ENCODE measurements at places on chromosomes 16 and 17.

GRCh38 chr16:75192606-75193264 is 14.2 kb downstream of the CTRB2 start:
- no peak for DNase-seq

- no peak for DNase-seq
Observed at GRCh38 chr16:53282975-53283946, 151.0 kb upstream of the RBL2 start.

DNA sequence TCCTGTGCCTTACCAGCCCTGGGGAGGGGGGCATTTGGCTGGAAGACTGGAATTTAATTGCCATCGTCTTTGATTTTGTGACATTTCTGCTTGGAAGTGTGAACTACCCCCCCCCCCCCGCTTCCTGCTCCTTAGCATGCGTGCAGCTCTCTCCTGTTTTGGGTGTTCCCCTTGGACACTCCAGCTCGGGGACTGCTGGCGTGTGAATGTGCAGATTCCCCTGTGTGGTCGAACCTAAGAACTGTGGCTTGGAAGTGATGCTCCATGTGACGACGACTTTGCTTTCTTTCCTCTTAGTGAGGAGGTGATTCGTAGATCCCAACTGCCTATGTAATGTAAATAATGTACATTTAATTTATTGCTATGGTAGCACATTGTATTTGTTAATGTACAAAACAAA is 26.1 kb downstream of the OR1D5 start:
- DNase-seq, result no peak

DNA sequence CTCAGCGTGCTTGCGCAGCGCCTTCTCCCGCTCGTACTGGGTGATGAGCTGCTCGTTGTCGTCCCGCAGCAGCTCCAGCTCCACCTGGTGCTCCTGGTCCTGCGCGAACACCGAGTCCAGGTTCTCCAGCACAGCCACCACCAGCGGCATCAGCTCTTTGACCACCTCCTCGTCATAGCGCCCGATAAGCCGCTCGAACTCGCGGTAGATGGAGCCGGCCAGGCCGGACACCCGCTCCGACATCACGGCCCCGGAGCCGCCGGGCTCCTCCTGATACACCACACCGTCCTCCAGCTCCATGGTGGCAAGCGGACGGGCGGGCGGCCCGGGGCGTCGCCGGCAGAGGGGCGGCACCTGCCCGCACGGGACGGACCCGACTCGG is 320 bp downstream of the SPAG9 start:
- DNase-seq, result peak; percentile 36

DNA sequence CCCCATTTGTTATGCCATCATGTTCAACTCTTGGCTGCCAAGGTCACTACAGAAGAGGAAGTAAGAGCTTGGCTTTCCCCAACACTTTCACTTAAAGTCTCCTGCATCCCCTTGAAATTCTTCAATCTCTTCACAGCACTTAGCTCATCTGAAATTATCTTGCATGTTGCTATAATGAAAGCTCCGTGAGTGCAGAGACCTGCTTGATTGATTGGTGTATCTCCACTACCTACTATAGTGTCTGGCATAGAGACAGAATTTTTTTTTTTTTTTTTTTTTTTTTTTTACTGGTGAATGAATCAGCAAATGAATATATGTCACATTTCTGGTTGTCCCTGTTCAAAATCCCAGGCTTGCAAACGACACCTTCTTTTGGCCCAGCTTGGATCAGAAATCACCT is 1.9 kb upstream of the SDR42E1 start:
- DNase-seq, result no peak

DNA sequence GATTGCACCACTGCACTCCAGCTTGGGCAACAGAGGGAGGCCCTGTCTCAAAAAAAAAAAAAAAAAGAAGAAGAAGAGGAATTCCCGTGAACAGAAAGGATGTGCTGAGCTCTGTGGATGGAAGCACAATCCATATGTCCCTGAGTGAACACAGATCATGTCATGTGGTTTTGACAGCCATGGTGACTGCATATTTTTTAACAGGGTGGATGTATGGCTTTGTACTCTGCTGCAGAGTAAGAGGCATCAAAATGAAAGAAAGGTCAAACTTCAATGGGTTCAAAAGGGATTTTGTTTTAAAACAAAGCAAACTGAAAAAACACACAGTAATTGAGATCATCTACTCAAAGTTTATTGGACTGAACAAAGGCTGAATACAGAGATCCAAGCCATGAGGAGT is 31.5 kb downstream of the MXRA7 start:
- DNase-seq, result no peak

DNA sequence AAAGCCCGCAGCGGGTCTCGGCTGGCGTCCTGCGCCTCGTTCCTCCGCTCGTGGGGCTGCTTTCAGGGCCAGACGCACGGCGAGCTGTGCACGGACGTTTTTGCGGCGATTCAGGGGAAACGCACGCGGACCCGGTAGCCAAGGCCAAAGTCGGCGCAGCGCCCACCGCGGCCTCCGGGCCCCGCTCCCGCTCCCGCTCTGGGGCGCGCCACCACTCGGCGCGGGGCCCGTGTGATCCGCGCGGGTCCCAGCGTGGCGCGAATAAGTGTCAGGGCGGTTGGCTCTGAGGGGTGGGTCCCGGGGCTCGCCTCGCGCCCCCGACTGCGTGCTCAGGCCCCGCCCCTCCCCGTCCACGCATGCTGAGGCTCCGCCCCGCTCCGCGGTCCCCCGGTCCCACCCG is 694 bp upstream of the TBCD start:
- DNase-seq, result no peak

- no peak for DNase-seq
Observed at GRCh38 chr17:16889088-16889465, 82.8 kb downstream of the TNFRSF13B start.

GRCh38 chr17:10115536-10115932 is 82.9 kb downstream of the GAS7 start:
- no peak for DNase-seq

- no peak for DNase-seq
Observed at GRCh38 chr17:70564006-70564620, 394.8 kb downstream of the KCNJ2 start.

DNA sequence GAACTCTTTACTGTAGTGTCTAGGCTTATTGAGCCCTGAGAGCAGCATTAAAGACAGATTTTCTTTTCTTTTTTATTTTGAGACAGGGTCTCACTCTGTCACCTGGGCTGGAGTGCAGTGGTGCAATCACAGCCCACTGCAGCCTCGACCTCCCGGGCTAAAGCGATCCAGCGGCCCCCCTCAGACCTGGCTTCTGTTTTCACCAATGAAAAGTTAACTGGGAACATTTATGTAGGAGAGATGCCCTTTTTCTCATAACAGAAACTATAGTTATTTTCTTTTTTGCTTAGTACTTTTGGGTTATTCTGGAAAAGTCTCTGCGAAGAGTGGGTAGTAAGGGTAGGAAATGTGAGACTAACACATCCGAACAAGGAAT is 1.5 kb downstream of the MAP1LC3B start:
- no peak for DNase-seq

GRCh38 chr17:74217037-74217730 is 3.8 kb downstream of the TTYH2 start:
- DNase-seq, result no peak

DNA sequence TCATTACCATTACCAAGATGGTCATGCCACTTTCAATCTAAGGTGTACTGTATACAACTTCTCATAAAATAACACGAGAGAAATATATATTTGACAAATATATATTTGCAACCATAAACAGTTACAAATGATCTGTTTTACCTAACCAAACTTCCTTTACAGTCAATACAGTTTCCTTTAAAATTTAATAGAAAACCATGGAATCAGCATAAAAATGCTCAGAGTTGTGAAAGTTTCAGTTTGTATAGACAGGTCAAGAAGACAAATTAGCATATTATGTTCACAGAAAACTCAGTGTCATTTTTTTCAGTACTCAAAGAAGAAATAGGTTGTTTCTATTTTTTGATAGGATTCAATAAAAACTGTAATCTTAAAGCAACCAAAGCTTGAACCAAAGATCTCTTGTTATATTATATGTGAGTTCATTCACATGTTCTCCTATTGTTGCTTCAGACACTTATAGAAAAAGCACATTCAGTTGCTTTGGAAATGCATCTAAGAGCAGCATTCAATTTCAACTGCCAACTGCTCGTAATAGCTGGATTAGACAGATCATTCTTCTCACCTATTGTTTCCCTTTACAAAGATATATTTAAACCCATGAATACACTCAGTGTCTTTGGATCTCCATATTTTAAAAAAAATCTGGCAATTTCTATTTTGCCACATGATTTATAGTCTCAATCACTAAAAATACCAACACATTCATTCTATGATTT is 15.1 kb downstream of the SSH2 start:
- no peak for DNase-seq

GRCh38 chr17:72191921-72192799 is 71.3 kb downstream of the SOX9 start:
- DNase-seq, result no peak

GRCh38 chr16:54547052-54547451 is 260.5 kb upstream of the IRX3 start:
- no peak for DNase-seq

DNA sequence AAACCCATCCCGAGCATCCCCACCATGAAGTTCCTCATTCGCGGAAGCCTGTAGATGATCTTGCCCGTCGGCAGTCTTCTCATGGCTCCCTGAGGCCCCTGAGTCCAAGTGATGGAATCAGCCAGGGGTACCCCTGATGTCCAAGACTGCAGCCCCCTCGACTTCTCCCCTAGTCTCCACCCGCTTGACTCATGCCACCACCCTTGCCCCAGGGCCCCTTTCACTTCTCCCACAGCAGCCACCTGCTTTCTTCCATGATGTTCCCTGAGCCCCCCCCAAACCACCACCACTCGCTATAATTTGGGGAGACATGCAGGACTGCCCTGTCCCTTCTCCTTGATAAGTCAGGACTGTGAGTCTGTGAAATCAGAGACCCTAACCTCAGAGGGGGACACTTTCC is 11.4 kb downstream of the BEAN1 start:
- DNase-seq, result no peak

GRCh38 chr16:24668481-24669061 is 60.9 kb upstream of the TNRC6A start:
- DNase-seq, result no peak

DNA sequence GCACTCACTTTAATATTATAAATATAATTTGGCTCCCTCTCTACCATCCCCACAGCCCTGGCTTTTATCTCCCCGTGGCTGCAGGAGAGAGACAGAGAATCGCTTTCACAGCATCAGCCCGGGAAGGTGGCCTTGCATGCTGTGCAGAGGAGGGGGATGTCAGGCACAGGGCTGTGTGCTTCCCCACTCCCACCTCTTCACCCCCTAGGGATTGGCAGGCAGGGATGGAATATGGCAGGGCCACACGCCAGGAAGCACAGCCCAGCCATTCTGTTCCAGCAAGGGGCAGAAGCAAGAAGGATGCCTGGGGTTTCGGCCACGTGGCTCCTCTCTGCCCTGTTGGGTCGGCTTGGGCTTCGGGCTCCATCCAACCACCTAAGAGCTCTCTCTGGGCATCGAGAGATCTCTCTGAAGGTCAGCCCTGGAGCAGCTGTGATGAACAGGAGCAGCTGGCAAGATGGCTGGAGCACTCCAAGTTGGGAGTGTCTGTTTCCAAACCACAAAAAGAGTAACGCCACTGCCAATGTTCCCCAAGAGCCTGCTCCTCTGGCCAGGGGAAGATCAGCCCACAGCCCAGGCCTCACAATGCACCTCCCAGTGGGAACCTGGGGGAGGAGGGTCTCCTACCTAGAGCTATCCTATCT is 223.2 kb downstream of the C16orf78 start:
- DNase-seq, result no peak

DNA sequence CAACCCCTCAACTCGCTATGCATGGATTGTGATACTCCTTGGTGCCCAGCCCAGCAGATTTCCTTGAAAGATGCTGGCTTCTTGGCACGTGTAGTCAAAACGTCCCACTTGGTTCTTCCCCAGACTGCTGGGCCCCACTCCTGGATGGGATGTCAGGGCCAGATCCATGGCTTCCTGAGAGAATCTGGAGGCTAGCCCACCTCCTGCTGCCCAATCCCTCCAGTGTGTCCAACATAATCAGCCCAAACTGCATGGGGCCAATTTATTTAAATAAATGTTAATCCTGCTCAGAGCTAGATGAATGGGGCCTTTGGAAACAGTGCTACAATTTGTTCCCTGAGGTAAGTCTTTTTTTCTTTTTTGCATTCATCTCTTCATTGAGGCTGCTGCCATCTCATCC is 49.4 kb downstream of the WSB1 start:
- no peak for DNase-seq

DNA sequence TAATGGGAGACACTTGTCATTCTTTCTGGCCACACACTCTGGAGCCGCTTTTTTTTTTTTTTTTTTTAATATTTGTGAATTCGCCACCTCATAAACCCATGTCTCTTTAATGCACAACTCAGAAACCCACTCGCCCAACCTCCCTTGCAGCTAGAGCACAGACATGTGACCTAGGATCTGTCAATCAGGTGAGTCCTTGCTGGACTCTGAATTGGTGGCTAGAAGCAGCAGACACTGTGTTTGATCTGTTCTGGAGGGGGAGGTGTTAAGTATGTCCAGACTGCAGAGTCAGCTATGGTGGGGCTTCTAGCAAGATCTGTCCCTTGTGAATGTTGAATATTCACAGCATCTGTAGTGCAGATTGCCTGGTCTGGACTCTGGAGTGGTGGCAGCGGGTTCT is 112.1 kb downstream of the PRKCB start:
- no peak for DNase-seq

DNA sequence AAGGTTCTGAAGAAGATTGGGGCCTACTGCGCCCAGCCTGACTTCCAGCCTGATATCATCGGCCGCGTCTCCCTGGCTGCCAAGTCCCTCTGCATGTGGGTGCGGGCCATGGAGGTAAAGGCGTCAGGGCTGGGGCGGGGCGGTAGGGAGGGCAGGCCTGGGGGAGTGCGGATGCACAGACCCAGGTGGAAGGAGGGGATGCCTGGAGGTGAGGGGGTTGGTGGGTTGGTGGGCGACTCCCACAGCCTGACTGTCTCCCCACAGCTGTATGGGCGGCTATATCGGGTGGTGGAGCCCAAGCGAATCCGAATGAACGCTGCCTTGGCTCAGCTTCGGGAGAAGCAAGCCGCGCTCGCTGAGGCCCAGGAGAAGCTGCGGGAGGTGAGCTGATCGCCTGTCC is 26.8 kb upstream of the KDM6B start:
- DNase-seq, result no peak

- no peak for DNase-seq
Observed at GRCh38 chr16:49598383-49599170, 225.0 kb downstream of the C16orf78 start.

GRCh38 chr17:73782641-73783381 is 138.6 kb upstream of the SDK2 start:
- DNase-seq, result no peak

GRCh38 chr17:1050996-1051925 is 54.3 kb downstream of the TIMM22 start:
- no peak for DNase-seq

- DNase-seq, result no peak
Observed at GRCh38 chr16:20242568-20243255, 84.6 kb downstream of the GP2 start.
